Activated CD8-positive, alpha-beta memory T cell treated with anti-CD3 and anti-CD28 coated beads for 48 hours (primary cell): ENCODE measurements at places on chromosomes 2 and 18.

- no peak for DNase-seq
Measured at GRCh38 chr2:197090742-197091367, 164.3 kb upstream of the PGAP1 start.

DNA sequence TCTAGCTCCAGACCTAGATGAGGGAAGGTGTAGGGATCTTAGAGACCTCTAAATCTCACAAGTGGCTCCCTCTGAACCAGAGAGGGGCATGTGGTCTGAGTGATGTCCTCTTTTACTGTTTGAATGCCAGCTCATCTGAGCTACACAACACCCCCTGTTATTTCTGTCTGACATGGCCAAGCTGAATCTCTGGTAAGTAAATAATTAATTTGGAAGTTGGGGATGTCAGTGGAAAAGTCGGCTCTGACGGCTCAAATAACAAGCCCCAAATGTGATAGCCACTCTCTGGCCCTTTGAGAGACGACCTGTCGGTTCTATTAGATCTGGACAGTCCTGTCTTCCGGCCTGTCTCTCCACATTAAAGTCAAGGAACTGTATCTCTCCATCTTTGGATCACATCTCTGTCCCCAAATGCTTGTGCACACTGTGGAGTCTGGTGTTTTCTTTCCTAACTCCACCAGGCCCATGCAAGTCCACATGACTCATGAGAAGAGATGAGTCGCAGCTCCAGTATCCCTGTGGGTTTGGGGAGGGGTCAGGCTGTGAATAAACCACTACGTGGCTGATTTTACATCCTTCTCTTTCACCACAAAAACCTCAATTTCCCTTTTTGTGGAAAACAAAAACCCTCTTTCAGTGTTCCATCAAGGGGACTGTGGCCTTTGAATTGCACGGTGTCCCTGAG lies 52.5 kb downstream of the SETBP1 start:
- DNase-seq: no peak

DNA sequence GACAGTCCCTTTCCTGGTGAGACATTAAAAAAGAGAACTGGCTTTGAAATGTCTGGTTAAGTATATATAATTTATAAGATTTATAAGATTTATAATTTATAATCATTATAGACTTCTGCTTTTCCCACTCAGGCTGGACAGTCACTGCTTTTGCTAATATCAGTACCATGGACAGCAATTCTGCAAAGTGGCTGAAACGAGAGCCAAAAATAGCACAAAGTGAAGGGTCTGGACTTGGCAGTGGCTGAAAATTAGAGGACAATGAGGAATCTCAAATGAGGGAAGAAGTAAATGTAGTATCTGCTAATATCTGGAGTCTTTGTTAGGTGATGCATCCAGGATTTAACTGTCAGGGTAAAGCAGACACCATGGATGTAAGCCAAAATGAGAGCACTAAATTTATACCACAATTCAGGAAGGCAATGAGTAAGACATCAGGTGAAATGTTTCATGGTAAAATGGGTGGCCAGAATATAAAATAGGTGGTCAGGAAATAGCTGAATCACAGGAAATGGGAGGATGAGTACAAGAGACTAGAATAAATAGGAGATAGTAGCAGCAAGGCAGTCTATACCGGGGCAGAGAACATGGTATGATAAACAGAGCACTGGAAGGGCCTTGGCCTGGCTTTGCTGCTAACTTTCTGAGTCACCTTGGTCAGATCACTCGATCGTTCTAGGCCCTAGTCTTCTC lies 39.6 kb upstream of the BOD1L2 start:
- DNase-seq: no peak

GRCh38 chr2:96163768-96164429 lies 18.7 kb upstream of the DUSP2 start:
- peak; percentile 90 for DNase-seq

DNA sequence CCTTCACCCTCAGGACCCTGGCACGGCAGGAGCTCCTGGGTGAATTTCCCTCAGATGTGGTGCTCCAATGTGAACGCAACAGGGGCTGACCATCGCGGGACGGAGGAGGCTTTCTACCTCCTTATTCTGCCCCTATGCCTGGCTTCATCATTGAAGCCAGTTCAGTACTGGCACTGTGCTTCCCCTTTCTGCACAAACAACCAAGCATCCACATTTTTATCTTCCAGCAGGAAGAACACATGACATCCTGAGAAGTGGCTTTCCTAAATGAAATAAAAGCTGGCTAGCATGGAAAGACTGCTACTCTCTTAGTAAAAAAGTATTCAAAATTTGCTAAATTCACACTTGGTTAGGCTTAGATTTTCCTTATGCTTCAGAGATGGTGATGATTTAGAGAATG lies 24.8 kb downstream of the AFG3L2 start:
- DNase-seq: no peak

DNA sequence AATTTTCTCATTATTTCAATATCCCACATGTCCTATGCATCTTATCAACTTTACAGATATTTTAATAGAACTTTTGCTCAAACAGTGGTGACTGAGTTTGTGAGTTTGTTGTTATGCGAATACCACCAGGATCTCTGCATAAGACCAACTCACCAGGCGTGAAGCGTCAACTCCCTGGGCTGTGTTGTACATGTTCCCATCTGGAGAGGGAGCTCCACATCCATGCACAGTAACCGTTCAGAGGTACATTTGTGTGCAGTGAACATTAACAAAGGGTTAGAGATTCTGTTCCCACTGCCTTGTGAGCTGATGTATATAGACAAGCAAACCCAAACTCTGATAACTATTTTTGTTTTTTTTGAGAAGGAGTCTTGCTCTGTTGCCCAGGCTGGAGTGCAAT lies 188.7 kb downstream of the MYT1L start:
- DNase-seq: no peak
